Nucleus accumbens (tissue), 56 donors: ENCODE measurements at places on chromosomes 7 and 10.

DNA sequence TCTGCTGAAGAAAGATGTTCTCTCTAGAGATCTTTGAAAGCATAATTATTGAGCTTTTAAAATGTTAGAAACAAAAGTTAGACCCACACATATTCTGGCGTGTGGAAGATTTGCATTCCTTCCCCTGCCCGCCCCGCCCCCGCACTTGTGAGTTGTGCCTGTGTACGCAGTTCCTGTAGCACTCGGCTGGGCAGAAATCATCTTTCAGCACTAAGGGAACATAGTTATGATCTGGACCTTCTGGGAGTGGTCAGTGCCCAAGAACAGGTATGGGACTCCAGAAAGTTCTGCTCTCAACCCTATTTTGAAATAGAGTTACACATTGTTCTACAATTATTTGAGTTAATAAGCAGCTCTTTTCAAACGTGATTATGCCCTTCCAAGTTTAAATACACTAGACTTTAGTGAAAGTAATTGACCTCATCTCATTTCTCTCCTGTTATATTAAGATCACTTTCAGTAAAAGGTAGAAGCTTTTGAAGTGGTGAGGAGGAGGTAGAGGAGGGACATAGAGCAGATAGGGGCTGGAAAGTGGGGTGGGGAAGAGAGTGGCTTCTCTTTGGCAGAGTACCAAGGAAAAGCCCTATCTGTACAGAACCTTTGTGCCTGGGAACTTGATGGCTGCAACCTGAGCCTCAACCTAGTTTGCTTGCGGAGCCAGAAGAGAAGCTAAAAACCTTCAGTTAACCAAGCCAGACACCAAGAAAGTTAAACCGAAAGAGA, 5.7 kb downstream of the BLVRA start:
- no peak for DNase-seq

DNA sequence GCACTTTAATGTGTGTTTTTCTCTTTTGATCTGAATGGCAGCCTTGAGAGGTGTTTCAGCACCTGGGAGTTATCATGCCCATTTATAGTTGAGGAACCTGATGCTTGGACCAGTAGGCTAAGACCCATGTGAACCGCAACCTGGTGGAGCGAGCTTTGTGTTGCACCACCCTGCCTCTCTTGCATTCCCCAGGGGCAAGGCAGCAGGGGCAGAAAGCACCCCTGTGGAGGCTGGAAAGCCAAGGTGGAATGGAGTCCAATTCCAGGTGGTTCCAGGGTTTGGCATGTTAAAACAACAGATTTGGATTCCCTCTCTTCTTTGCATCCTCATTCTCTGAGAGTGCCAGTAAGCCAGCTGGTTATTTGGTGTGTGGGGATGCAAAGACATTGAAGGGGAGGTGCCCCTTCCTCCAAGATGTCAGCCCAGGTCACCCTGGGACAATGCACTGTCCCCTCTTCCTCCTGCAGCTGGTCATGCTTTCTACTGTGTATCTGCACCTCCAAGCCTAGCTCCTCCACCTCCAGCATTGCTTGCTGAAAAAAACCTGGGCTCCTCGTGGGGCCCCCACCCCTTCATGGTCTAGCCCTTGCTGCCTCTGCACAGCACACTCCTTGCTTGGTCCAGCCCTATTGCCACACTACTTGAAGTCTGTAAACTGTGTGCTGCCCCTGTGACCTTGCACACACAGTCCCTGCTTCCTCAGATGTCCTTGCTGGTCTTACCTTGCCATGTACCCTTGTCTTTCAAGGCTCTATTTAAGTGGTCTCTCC, 5.6 kb upstream of the CDH23 start:
- no peak for DNase-seq

GRCh38 chr7:151249732-151250072, 1.2 kb upstream of the SMARCD3 start:
- no peak for DNase-seq

GRCh38 chr7:43591558-43592180, 8.8 kb downstream of the STK17A start:
- DNase-seq: no peak

DNA sequence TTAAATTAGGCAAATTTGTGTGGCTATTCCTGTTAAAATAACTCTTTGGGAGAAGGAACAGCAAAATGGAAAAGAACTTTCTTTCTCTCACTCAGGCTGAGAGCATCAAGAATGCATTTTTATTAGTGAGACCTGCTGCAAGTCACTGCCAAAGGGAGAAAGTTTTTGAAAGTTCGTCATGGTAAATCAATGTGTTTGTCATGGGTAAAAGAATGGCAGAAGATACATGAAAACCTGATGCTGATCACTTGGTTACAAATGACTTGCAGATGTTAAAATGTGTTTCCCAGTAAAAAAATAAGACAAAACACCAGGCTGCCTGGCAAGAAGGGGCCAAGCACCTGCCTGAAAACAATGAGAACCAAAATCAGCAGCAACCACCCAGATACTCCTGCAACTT, 484.7 kb upstream of the NRP1 start:
- DNase-seq: no peak

DNA sequence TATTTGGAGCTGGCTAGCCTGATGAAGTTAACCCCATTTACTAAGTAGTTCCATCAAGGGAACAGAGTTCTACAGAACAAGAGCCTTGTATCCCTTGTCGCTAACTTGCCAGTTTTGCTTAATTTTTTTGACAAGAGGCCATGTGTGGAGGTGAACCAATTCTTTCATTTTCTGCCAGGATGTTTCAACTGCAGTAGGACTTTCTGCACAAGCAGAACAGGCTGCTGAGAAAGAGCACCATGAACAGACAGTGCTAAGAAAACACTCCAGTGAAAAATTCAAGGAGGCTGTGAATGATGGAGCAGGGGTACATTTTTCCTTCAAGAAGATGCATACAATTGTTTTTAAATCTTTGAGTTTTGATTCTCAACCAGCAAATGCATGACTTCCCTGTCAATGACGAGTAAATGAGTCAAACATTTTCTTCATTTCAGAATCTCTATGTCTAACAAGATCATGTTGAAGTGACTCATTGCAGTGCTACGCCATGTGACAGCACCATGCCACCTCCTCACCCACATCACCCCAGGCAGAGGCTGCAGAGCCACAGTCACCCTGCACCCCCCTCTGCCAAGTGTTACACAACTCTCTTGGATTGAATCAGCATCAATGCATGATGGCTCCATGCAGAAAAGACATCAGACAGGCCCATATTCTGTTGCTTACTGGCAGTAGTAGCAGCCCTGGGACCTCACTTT, 193.1 kb downstream of the COBL start:
- peak; percentile 45 for DNase-seq

GRCh38 chr7:96388166-96388565, 66.3 kb upstream of the SLC25A13 start:
- DNase-seq: no peak

- DNase-seq: no peak
Observed at GRCh38 chr7:94395141-94396036, 694 bp downstream of the COL1A2 start.

DNA sequence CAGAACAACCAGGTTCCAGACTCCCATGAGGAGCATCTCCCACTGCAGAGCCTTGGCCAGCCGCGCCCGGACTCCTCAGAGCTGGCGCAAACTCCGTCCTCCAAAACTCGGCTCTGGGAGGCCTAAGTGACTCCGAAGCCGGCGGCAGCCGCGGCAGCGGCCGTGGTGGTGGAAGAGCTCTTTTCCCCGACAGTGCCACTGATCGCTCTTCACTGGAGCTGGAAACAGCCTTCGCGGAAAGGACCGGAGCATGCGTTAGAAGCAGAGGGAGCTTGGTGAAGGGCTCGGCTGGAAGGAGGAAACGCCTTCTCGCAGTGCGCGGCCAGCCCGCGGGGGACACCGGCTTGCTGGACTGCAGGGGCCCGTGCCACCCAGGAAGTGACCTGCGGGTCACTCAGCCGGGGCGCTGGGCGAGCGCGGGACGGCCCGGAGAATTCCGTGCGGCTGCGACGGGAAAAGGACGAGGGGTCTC, 5.0 kb upstream of the HOXA13 start:
- DNase-seq: no peak

DNA sequence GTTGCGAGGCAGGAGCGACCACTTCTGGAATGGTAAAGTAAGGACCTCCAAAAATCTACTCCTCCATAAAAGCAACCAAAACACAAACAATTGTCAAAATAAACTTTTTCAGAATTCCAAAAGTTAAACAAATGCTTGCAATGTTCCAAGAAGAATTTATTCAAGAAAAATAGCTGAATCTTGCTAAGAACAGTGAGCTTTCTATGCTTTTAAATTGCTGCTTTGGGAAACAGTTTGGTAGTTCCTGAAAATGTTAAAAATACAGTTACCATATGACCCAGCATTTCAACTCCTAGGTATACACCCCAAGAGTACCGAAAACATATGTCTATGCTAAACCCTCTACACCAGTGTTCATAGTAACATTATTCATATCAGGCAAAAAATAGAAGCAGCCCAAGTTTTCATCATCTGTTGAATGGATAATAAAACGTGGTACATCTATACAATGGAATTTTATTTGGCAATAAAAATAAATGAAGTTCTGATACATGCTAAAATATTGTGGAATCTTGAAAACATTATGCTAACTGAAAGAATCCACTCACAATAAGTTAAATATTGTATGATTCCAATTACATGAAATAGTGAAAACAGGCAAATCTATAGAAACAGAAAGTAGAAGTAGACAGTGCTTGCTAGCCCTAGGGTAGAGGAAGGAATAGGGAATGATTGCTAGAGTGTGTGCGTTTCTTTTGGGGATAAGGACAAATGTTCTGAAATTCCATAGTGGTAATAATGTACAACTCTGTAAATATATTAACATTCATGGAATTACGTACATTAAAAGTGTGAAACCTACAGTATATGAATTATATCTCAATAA, 57.0 kb downstream of the LRRN3 start:
- no peak for DNase-seq

GRCh38 chr7:53596230-53596629, 560.8 kb downstream of the POM121L12 start:
- no peak for DNase-seq

GRCh38 chr10:128160297-128160711, 34.1 kb upstream of the MKI67 start:
- DNase-seq: no peak
